ENCODE measurements at places on chromosomes 7 and 10.

GRCh38 chr10:23139677-23140076 is 44.3 kb downstream of the MSRB2 start:
- no peak for DNase-seq

- no peak for DNase-seq
Observed at GRCh38 chr7:14425559-14425958, 436.1 kb upstream of the ETV1 start.

- DNase-seq = no peak
Observed at GRCh38 chr7:69749372-69749979, 151.2 kb downstream of the AUTS2 start.

DNA sequence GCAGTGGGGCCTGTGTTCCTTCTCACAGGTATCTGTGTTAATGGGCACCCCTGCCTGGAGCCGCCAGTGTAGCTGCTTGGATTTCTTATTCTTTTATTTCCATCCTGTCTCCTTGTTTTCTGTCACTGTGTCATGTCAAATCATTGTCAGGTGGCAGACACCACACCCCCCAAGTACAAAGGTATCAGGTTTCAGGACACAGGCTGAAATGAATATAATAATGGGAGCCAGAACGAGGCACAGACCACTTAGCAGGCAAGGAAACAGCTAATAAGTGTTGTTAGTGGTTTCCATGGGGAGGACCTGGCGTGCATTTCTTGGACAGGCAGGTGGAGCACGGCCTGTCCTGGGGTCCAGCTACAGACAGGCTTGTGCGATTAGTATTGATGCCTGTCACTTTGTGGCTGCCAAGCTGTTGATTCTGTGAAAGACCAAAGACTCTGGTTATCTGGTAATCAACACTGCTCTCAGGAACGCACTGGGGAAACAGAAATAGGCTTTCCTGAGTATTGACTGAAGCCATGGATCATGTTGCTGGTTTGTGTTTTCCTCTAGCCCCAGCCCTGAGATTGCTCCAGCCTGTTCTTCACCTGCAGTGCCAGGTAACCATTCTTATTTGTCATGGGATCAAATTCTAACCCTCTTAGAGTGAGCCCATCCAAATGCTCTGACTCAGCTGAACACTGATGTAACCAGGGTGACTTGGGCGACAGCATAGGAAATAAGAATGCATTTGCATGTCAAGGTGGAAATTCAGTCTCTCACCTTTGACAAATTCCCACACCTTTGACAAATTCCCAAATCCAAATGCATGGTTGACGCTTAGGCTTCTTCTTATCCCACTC is 1002.0 kb downstream of the LRMDA start:
- DNase-seq = no peak

GRCh38 chr7:141456298-141456697 is 94.9 kb upstream of the AGK start:
- no peak for DNase-seq

DNA sequence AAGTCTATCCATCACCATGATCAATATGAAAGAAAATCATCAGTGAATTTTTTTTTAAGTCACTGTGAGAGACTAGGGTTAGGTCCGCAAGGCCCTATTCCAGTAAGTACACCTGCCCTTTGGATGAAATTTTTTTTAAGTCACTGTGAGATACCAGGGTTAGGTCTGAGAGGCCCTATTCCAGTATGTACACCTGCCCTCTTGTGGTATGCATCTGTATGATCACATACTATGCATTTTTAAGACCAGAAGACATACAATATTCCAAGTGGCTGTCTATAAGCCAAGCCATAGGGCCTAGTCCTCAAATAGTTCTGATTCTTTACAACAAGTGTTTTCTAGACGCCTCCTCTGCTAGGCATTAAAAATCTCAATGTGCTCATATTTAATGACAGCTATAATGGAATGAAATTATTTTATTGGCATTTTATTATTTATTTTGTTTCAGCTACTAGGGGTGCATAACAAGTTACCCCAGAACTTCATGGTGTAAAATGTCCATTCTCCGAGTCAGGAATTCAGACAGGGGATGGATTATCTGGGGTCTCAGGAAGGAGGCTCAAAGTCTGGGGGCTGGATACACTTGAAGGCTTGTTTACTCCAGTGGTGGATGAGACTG is 53.1 kb downstream of the TEX36 start:
- DNase-seq = no peak

GRCh38 chr7:74599244-74599643 is 58.3 kb upstream of the GTF2I start:
- DNase-seq = no peak

GRCh38 chr10:121734589-121735045 is 136.4 kb upstream of the FGFR2 start:
- no peak for DNase-seq

DNA sequence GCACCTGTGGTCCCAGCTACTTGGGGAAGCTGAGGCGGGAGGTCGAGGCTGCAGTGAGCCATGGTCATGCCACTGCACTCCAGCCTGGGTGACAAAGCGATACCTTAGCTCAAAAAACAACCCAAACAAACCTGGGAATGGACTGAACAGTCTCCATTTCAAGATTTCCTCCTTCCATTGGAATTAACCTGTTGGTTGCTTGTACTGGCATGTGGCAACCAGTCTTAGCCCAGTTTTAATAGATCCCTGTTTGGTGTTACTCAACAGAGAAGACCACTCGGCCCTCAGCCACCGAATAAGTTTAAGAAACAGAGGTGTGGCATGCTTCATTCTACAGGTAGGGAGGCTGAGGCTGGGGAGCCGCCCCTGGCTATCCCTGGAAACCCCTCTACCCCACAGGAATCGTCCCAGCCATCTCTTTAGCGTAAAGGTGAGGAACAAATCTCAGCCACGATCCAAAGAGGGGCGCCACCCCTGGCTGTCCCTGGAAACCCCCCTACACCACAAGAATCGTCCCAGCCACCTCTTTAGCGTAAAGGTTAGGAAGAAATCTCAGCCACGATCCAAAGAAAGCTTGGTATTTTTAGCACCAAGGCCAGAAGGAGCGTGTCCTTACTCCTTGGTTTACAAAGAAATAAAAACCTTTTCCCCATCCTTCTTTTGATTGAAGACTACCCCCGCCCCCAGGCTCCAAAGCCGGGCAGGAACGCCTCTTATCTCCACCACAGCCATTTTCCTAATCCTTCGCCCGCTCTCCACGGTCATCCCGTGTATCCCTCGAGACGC is 861 bp upstream of the TSPAN14 start:
- DNase-seq = no peak
